ENCODE measurements at places on chromosomes 7 and 10.
A peak's percentile ranks its signal among the peaks of the same experiment; 100 is the strongest.

DNA sequence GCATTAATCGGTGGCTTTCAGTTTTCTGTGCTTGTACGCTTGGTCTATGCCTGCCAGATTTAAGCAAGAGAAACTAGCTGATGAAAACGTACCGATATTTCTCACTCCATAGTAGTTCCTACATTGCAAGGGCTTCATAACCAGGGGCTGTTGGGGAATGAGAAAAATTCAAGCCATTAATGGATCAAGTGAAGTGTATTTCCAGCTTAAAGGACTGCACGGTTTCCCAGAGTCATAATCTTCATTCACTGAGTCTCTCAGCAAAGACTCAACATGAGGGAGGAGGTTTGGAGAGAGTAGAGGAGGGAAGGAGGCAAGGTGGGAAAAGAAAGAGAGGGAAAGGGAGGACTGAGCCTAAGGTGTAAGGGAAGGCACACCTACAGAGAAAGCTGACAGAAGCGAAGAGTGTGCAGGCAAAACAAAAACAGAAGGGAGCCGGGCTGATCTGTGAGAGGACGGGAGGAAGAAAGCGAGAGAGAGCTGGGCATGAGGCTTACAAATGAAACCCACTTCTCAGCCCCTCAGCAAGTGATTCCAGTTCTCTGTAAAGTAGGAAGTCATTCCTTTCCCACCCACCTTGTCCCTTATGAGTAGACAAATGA is 625 bp downstream of the GIMAP2 start:
- DNase-seq, result no peak

DNA sequence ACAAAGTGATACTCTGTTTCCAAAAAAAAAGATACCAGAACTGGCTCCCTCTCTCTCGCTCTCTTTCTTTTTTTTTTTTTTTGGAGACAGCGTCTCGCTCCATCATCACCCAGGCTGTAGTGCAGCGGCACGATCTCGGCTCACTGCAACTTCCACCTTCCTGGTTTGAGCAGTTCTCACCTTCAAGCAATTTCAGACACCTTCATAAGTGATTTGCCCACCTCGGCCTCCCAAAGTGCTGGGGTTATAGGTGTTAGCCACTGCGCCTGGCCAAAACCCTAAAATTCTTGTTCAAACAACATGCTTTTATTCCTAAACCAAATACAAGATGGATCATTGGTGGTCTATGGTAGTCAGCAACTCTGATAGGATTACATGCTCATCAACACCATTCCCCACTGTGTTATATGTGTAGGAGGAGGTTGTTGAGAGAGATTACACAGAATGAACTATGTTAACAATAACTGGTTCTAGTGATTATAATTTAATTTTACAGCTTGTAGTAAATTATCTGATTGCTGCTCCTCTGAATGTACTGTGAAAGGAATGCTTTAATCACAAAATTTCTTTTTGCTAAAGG is 15.5 kb downstream of the ACBD5 start:
- no peak for DNase-seq

DNA sequence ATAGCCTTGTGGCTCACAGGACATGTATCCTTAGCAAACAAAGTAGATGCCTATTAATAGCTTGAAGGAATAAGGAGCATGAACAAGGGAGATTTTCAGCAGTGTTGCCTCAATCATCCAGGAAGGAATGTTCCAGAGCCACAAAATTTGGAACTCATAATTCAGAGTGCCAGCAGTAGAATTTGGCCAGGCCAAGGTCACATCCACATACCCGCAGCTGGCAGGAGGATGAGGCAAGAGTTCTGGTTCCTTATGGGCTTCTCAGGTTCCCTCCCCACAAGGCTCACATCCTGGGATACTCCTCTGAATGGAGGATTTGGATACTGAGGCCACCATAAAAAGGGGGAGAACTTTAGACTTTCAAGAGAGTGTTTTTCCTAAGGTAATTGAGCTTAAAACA is 45.8 kb downstream of the SUFU start:
- DNase-seq, result no peak

DNA sequence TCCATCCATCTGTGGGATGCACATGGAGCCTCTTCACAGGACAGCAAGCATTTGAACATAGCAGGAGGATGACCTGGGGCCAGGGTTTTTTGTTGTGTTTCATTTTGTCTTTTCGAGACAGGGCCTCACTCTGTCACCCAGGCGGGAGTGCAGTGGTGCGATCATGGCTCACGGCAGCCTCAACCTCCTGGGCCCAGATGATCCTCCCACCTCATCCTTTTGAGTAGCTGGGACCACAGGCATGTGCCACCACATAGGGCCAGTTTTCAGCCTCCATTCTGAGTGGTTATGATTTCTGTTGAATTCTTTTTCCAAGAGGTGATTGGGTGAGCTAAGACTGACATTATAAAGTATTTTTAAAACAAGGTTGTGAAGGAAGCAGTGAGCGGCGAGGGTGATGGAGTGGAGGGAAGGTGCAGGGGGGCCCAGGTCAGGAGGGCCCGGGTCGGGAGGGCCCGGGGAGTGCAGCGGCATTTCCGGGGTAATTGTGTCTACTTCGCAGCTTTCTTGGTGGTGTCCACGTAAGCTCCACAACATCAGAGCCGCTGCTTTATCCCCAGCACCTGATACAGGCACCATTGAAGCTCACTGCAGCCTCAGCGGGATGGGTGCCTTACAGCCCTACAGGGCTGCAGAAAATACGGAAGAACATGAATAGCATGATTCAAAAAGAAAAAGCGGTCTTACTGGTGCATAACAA is 12.0 kb upstream of the LARP4B start:
- DNase-seq, result no peak

DNA sequence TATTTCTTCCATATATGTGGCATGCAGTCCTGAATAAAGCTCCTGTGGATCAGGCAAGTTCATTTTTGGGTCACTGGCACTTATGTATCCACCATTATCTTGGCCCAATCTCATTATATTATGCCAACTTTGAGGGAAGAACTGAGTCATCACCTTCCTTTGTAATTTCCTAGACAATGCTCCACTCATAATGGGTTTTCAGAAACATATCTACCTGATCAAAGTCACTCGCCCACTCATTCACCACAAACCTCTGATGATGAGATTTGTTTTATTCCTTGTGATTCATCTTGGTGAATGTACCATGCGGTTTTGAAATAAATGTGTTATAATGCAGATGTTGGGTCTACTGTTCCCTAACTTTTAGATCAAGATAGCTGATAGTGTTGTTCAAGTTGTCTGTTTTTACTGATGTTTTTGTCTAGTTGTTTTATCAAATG is 525.8 kb downstream of the KIF20B start:
- DNase-seq, result peak; percentile 90

DNA sequence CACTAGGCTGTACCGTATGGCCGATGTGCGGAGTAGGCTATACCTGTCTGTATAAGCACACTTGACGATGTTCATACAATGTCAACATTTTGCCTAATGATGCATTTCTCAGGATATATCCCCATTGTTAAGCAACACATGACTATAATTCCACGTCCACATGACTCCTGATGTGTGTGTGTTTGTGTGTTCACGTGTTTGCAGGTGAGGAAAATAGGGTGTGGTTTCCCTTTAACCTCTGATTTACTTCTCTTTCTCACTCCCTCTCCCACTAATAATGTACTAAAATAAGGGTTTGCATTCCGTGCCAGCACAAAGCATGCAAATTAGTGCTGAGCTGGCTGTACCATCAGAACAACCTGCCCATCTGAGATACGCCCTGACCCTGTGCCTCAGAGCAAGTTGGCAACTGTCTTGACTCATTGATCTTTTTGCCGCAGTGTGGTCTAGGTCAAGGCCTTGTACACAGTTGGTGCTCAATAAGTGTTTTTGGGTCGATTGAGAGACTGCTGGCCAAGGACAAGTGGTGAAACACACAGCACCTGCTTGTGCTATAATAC is 64.6 kb upstream of the DOCK1 start:
- DNase-seq, result no peak

DNA sequence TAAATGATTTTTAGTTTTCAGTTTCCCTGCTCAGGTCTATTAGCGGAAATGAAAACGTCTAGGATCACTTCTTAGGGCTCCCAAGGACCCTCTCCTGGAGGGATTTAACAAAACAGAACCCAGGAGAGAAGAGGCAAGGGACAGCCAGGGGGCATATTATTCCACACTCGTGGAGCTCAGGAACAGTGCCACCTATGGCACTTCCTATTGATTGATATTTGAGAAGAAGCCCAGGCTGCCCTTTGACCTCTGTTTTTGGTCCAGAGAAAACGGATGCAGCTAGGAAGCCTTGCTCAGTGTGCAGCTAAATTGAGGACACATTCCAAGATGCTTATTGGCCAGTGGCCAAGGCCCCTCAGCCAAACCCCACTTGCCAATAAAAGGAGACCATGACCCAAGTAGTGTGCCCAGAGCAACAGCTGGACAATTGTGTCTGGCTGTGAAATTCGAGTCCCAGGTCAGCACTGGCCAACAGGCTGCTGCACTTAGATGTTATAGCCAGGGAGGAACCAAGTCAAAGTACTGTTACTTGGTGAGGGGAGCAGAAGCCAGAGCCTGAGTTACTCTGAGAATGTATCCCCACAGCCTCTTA is 24.0 kb upstream of the GPNMB start:
- no peak for DNase-seq

GRCh38 chr7:44154703-44155102 is 13.6 kb upstream of the MYL7 start:
- DNase-seq, result no peak

DNA sequence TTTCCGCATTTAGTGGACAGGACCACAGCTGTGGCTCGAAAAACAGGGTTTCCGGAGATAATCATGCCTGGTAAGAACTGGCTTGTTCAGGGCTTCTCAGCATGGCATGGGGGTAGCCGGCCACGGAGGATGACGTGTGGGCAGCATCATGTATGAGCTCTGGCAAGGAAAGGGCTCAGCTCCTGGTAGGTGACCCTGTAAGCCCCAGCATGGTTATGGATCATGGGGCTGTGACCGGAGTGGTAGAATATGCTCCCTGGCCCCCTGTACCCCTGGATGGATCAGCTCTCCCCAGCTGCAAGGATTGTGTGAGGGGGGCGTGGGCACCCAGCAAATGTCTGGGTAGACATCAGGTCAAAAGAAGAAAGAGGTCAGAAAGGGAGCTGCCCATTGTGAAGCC is 113.5 kb downstream of the DOCK1 start:
- no peak for DNase-seq

DNA sequence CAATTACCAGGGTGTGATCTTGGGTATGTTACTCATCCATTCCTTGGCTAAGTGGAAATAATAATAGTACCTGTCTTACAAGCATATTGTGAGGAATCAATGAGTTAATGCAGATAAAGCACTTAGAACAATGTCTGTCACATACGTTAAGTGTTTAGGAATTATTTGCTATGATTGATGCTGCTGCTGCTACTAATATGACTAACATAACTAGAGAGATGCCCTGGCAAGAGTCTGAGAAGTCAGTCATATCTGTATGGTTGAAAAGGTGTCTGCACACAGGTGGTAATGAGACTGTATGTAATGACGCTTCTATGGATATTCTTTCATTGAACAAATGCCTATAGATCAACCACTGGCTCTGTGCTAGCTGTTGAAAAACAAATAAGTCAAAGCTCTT is 100.1 kb upstream of the PCGF5 start:
- no peak for DNase-seq

DNA sequence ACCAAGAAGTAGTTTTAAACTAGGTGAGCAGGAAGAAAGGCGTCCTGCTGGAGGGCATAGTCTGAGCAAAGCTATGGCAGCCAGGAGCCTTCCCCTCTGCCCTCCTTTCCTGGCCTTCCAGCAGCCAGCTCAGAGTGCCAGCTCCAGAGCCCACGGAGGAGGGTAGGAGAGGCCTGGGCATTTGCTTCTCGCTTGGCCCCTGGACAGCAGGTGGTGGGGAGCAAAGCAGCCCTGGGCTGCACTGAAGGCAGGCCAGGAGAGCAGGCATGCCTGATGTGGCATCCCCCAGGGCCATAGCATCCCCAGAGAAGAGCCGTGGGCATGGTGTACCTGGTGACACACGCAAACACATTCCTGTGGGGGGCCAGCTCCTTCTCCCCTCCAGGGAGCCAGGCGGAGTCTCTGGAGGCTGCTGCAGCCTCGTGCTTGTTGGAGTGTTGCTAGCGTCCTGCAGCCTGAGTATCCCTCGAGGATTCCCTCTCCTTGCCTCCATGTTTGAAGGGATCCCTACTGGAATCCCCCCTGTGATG is 43.9 kb downstream of the CDH23 start:
- DNase-seq, result no peak

GRCh38 chr10:59709395-59710125 is at the start of gene SLC16A9:
TSS of gene SLC16A9 (minus strand) at chr10:59709850. CDS start at chr10:59684291, 25,559 bp downstream.
- no peak for DNase-seq

DNA sequence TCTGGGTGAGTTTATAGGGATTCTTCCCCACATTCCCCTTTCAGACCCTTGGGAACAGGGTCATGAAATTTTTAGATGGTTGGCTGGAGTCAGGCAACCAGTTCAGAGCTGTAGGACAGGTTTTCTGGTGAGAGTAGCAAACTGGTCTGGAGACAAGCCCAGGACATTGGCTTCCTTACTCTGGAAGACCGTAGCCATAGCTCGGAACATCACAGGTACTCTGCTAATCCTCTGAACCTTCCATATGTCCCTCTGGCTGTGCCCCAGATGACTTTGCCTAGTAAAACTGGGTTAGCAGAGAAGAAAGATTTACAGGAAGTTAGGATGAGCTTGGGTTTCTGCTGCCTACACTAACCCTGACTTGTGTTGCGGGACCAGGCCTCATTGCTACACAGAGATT is 104.5 kb upstream of the MKLN1 start:
- DNase-seq, result no peak

DNA sequence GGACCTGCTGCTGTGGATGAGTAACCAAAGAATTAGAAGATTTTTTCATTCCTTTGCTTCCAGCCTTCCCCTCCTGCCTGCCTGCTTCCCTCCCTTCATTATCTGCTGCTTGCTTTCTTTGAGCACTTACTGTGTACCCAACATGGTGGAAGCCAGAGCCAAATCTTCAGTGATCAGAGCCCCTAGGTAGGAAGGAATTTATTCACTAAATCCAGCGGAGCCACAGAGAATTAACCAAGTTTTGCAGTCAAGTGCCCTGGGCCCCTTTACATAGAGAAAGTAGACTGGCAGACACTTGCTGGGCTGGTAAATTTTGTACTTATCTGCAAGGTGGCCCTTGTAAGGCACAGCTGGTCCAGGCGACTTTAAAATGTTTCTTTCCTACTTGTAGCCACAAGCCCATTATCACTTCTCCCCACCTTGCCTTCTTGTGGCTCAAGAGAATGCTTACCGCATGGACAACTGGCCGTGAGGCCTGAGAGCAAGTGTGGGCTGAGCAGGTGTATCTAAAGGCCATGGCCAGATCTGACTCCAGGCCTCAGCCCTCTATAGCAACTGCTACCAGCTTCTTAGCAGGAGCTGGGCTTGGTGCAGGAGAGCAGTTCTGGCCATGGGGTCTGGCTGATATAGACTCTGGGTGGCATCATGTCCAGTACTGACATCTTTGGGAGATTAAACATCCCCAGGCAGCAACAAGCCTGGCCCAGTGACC is 11.1 kb downstream of the UNC5B start:
- DNase-seq, result no peak

GRCh38 chr10:112184379-112184778 is 814 bp upstream of the GPAM start:
- DNase-seq, result no peak

DNA sequence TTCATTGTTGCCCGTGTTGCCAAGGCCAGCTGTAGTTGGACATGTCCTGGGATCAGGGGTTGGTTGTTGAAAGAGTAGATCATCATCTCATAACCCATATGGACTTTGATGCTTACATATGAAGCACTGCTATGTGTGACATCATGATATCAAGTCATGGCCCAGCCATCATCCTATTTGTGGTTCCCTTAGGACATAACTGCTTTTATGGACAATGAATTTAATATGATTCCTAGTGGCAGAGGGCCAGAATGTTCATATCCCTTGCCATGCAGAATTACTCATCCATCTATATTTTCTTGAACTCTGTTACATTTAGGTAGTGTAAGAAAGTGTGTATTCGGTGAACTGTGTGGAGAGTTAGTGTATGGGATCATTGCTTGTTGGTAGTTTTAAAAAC is 343.9 kb upstream of the LRGUK start:
- peak; percentile 15 for DNase-seq
